Stimulated activated CD4-positive, alpha-beta T cell treated with anti-CD3 and anti-CD28 coated beads, Interleukin-2, amount 100 ng/mL, for 48 hours (primary cell): ENCODE measurements at places on chromosomes 12 and 14.
A peak's percentile ranks its signal among the peaks of the same experiment; 100 is the strongest.

- DNase-seq, result no peak
Measured at GRCh38 chr14:22579881-22580280, 9.1 kb downstream of the DAD1 start.

DNA sequence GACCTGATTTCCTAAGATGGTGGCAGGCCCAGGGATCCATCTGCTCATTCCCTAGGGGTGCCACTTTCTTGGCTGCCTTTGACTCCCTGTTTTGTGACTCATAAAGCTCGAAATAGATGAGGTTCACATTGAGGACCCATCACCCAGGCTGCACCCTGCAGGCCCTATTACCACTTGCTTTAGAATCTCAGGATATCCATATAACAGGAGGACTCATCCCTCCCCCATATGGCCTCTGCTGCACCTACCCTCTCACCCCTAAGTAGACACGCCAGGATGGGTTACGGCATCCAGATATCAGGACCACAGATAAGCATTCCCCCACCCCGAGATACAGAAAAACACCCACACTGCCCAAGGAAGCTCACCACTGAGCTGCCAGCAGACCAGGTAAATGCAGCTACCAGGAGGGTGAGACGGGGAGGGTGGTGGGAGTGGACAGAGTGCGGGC is 155.7 kb downstream of the DPF3 start:
- no peak for DNase-seq

DNA sequence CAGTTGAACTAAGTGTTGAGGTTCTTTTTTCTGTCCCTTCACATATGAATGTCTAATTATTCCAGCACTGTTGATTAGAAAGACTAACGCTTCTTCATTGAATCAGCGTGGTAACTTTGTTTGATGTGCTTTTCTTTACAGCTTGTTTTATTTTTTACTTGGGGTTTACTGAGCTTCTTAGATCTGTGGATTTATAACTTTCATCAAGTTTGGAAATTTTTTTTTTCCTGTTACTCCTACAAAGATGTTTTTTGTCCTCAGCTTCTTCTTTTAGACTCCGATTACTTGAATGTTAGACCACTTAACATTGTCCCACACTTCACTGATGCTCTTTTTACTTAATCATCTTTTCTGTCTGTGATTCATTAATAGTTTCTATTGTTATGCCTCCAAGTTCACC is 31.5 kb downstream of the NTN4 start:
- DNase-seq, result no peak

GRCh38 chr12:49827401-49828099 is 663 bp downstream of the NCKAP5L start:
- DNase-seq, result peak; percentile 19

GRCh38 chr12:18919871-18920511 is 182.1 kb downstream of the CAPZA3 start:
- no peak for DNase-seq

GRCh38 chr12:116533343-116534251 is 25.6 kb upstream of the MAP1LC3B2 start:
- DNase-seq, result peak; percentile 78

DNA sequence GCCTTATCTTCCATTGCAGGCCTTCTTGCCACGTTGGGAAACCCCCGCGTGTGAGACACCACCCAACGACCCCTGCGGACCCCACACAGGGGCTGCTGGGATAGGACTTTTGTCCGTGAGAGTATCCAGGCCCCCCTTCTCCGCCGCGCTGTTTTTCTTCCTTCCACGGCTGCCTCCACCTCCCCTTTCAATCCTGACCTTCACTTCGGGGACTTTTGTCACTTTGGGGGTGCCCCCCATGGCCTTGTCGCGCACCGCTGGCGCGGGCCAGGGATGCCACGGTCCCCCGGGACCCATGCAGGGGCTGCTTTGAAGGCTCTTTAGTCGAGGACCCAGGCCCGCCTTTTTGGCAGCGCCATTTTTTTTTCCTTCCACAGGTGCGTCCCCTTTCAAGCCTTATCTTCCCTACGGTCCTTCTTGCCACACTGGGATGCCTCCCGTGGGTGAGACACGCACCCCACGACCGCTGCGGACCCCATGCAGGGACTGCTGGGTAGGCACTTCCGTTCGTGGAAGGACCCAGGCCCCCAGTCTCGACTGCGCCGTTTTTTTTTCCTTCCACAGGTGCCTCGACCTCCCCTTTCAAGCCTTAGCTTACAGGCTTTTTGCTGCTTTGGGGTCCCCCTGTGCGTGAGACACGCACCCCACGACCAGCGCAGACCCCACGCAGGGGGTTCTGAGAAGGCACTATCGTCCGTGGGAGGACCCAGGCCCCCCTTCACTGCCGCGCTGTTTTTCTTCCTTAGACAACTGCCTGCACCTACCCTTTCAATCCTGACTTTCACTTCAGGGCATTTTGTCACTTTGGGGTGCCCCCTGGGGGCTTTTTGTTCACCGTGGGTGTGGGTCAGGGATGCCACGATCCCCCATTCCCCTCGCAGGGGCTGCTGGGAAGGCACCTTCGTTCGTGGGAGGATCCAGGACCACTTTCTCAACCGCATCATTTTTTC is 267.4 kb downstream of the ALG10 start:
- no peak for DNase-seq

- DNase-seq, result no peak
Measured at GRCh38 chr12:57896115-57896433, 45.3 kb upstream of the ATP23 start.

GRCh38 chr12:81206429-81206828 is 128.6 kb downstream of the ACSS3 start:
- DNase-seq, result no peak

- DNase-seq, result no peak
Measured at GRCh38 chr12:47534695-47535094, 171.1 kb downstream of the RPAP3 start.

DNA sequence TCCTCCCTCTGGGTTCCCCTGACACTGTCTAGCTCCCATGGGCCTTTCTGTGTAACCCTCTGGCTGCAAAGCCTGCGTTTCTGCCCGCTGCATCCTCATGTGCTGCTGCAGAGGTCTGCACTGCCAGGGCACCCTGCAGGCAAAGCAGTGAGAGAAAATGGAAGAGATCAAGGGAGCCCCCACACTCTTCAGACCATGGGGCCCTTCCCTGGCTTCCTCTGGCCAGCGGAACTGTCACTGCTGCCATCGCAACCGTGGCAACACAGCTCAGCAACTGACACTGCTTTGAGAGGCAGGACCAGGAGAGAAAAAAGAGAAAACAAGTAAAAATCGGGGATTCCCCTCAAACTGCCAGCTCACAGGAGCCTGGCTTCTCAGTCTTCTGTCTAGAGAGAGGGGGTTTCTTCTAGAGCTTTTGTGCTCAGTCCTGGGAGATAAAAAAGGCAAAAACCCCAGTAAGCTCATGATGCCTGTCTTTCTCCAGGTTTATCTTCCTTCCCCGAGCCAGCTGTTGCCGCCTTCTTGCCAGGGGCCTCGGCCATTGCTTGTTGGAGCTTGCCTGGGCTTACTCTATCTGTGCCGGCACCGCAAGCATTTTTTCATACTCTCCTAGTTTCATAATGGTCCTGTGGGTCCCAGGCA is 38.9 kb downstream of the C14orf132 start:
- no peak for DNase-seq

DNA sequence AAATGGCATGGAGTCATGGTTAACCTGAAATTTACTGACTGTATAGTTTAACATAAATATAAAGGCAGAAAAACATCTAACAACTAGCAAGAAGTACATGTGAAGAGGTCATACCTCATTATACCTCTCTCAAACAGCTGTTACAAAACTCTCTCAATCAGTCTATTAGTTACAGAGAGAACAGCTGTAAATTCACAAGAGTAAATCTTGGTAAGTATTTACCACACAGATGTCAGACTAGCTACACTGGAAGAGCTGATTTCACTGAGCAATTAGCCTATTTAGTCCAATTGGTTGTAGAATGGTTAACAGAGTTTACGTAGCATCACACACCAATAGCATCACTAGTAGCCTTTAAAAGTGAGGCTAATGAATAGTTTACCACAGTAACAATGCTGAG is 463.4 kb upstream of the USP15 start:
- DNase-seq, result no peak

- no peak for DNase-seq
Measured at GRCh38 chr12:78778339-78778738, 86.2 kb upstream of the SYT1 start.

DNA sequence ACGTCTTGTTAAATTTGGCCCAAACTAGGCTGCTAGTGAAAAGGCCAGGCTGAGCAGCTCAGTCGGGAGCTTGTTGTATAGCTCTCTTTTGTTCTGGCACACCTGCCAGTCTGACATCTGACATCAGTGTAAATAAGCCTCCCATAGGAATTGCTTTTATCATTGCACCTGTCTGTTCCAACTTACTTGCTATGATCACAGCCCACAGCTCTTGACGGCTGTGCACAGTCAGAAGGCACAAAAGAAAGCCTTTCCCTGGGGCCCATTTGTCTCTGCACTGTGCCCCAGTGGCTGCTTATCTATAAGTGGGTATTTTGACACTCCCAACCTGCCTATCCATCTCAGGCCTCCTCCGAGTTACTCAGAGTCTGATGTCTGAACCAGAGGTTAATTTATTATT is 324.5 kb downstream of the NUAK1 start:
- no peak for DNase-seq

DNA sequence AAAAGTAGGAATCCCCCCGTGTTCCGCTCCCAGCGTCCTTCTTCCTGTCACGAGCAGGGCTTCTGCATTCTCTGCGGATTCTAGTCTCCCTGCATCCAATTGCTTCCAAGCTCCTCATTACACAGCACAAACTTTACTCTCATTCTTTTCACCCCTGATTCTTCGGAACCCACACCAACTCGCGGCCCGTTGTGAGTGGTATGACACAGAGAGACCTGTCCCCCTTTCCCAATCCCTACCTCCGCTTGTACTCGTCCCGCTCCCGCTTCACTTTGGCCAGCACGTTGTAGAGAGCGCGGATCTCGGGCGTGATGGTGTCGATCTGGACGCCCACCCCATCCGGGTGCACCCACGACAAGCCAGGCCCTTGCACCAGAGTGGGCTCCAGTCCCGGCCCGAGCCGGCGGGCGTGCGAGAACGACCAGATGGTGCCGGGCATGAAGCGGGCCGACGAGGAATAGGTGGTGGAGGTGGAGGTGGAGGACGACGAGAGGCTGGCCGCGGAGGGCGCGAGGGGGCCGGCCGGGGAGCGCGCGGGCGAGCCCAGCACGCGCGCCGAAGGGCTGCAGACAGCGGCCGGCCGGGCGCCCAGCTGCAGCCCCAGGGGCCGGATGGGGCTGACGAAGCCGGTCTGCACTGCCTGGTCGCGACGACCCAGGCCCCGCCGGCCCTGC is 687 bp downstream of the IFFO1 start:
- no peak for DNase-seq

- no peak for DNase-seq
Measured at GRCh38 chr14:51859131-51859530, 1.3 kb upstream of the GNG2 start.

DNA sequence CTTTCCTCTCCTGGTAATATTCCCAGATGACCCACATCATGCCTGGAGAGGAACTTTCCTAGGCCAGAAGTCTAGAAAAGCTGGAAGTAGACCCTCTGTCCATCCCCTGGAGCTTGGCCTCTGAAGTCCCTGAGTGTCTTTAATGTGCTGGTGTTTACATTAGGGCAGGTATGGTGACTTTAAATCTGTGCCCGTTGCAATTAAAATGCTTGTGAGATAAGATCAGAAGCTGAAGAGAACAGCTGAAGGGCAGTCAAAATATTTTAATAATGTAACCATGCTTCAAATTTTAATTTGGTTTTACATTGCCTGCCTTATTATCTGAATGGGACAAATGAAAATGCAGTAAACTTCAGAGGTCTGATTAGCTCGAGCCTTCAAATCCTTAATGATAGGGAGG is 1022.5 kb downstream of the BCL11B start:
- DNase-seq, result no peak

GRCh38 chr12:98317939-98318899 is 197.2 kb upstream of the TMPO start:
- no peak for DNase-seq

- DNase-seq, result no peak
Measured at GRCh38 chr12:59624732-59625460, 29.1 kb downstream of the SLC16A7 start.

DNA sequence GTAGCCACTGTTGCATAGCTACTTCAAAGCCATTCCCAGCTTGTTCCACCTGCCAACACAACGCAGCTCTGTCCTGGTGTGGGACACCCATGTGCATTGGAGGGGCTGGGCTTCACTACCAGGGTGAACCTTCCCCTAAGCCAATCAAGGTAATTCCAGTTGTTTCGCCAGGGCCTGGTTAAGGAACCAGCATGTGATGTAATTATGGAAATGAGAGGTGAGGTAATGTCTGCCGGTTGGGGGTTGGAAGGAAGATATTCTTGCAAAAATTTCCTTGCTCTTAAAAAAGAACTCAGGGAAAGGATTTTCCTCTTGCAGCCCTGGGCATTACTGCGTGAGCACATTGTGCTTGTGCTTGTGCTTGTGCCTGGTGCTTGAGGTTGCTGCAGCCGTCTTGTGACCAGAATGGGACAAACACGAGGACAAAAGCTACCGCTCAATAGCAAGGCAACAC is 14.9 kb downstream of the TUBA1C start:
- no peak for DNase-seq

- no peak for DNase-seq
Measured at GRCh38 chr12:5052348-5052747, 8.7 kb downstream of the KCNA5 start.

- no peak for DNase-seq
Measured at GRCh38 chr12:65918021-65918420, 93.7 kb downstream of the HMGA2 start.

DNA sequence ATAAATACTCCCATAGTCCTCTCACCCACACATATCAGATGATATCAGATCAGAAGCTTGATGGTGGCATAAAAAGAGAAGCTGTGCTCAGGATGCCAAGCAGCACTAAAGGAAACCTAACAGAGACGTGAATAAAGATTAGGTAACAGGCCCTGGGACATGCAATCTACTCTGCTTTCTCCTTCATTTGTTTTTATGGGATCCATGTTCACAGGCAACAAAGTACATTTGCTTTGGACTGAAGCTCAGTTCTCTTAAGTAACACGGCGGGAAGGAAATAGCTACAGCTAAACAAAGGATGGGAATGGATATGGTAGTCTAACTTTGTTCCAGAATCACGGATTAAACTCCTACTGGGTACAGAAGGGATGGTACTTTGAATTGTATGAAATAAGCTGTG is 119.5 kb downstream of the TTC7B start:
- DNase-seq, result no peak

DNA sequence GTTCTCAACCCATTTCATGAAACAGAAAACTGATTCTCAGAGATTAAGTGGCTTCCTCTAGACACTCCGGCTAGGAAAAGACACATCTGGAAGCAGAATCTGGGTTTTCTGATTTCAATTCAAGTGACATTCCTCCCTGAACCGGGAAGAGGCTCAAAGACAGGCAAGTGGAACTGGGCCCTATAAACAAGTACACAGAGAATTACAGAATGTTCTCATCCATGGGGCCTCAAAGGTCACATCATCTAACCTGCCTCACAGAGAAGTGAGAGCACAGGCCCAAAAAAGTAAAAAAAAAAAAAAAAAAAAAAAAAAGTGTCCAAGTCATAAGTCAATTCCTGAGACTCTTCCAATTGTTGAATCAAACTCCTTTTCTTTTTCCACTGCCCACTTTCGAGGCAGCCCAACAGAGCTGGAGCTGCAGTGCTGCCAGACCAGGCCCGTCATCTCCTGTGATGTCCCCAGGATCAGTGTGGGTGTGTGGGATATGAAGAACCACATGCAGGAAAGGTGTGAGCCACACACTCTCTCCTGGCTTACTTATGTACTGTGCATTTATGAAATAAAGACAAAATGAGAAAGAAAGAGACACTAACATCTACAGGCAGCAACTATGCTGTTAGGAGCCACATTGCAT is 2.8 kb upstream of the KRT1 start:
- no peak for DNase-seq
